ENCODE measurements at places on chromosomes 7 and 10.

DNA sequence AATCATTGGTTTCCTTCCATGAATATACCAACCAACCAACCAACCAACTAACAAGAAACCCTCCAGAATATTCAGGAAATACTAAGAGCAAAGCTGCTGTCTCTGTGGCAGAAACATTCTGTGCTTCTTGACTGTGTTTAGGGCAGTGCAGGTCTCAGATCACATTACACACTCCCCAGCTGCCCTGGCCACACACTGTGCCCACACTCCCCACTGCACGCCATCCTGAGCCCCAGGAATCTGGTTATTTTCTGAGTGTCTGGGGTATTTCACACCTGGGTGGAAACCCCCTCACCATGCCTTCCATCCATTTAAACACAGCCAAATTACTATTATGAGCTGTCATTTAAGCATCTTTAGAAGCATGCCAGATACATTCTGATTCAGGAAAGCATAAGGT is 183.7 kb upstream of the ANK3 start:
- no peak for DNase-seq

DNA sequence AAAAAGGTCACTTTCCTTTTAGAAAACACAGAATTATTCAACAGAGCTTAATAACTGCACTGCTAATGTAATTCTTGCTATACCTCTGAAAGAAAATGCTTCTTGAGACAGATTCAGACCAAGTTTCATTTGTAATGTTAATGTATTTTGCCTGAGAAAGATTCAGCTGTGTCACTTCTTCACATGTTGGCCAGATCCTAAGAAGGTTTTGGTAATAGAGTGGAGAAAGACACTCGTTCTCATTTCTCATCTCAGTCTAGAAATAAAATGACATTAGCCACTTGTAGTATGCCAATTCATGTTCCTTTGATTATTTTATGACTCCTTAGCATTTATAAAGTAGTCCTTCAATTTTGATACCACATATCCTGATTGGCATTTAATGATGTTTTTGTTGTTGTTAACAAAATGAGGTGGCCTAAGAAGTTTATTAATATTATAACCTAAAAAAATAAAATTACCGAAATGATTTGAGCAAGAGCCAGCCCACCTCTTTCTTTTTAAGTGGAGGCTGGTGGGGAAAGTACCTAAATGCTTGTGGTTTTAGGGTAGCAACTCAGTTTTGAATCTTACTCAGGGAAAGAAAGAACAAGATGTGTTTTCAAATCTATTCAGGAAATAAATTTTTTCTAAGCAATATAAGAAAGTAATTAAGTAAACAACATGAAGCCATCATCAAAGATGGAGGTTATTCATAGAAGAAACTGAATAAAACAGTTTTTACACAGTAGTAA is 16.4 kb upstream of the ELAPOR2 start:
- no peak for DNase-seq

GRCh38 chr7:36084485-36085091 is 68.5 kb upstream of the EEPD1 start:
- DNase-seq = no peak

DNA sequence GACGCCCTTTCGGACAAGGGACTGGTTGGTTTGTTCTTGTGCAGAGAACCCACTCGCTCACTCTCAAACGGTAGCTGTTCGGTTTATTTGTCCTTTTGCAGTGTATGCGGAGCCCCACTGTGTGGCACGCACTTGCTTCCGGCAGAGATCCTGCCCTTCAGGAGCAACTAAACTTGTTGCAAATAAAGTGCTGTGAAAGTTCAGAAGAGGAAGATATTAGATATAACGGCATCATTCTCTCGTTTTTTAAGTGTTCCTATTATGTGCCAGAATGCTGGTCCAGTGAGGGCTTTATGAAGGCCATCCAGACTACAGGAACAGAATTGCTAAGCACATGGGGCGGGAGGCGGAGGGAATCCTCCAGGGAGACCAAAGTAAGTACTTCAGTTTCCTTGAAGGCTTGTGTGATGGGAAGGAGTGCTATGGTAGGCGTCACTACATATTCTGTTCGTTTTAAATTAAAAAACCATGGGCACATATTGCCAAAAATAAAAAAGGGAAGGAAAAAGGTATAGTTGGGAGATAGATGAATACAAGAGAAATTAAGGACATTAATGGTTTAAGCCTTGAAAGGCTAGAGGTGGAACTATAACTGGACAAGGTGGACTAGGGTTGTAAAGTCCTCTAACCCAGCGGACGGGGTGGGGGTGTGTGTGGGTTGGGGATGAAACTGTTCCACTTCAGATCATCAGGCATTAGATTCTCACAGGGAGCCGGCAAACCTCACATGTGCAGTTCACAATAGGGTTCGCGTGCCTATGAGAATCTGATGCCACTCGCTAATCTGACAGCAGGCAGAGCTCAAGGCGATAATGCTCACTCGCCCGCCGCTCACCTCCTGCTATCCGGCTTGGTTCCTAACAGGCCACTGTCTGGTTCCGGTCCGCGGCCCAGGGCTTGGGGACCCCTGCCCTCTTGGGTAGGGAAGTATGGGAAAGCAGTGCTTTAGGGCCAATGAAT is 704 bp upstream of the ERLIN1 start:
- no peak for DNase-seq

- DNase-seq = no peak
Measured at GRCh38 chr10:97291357-97292096, 910 bp downstream of the ARHGAP19 start.

DNA sequence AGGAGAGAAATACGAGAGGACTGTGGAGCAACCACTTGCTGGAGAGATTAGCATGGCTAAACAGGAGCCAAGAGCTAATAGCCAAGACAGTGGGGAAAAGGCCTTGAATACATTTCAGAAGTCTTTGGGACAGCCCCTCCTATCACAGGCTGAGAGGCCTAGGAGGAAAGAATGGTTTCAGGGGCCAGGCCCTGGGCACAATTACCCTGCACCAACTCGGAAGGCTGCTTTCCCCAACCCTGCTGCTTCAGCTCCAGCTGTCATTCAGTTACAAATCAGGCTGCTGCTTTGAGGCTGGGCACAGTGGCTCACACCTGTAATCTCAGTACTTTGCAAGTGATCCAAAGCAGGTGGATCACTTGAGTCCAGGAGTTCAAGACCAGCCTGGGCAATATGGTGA is 32.0 kb upstream of the SLC35G1 start:
- DNase-seq = no peak

DNA sequence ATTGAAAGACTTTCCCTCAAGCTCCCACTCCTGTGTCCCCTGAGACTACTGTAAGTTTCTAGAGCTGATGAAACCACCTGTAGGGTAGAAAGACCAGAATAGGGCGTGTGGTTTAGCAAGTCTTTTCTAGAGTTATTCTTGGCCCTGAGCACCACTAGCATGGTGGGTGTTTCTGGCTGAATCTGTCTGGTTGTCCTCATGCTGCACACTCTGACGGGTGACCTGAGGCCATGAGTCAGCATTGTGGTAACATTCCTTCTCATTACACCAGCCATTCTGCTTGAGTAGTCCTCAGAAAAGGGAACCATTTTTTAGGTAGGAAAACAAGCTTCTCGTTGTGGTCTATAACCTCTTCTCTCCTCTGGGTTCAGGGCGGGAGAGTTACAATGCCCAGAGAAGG is 250.3 kb downstream of the SNX13 start:
- no peak for DNase-seq

- DNase-seq = no peak
Measured at GRCh38 chr7:150959739-150960734, 18.1 kb downstream of the KCNH2 start.

- DNase-seq = no peak
Measured at GRCh38 chr10:94010886-94011285, 17.2 kb downstream of the PLCE1 start.

- peak; percentile 26 for DNase-seq
Measured at GRCh38 chr7:152759949-152760853, 649 bp downstream of the ACTR3B start.

- no peak for DNase-seq
Measured at GRCh38 chr7:56023500-56023899, 27.7 kb downstream of the PSPH start.

DNA sequence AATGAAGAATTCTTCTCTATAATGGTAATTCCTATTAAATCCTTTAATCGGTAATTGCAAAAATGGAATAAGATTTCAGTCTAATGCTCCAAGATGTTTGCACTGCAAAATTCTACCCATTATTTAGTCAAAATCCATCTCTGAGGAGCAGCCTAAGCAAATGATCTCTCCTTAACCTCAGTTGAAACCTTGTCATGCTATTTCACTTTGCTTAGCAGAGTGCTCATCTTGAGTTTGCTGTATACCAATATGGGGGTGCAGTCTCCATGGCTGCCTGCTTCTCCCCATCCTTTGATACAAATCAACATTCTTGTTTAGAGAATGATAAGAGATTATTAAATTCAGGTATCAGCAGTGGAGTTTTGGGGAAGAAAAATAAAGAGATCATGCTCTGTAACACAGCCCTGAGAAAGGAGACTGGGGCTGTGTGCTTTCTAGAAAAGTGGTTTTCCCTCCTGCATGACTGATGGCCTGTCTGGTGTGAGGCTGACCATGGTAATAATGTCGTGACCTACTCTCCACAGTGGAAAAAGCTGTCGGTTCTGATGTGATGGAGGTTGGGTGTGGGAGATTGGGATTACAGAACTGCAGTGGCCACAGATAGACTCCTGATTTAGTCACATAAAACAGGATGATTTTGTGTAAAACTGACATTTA is 982.1 kb downstream of the NRG3 start:
- DNase-seq = no peak

GRCh38 chr10:48289501-48290238 is 15.2 kb upstream of the FRMPD2 start:
- no peak for DNase-seq

GRCh38 chr10:18759575-18759974 is 100.3 kb downstream of the ARL5B start:
- no peak for DNase-seq

DNA sequence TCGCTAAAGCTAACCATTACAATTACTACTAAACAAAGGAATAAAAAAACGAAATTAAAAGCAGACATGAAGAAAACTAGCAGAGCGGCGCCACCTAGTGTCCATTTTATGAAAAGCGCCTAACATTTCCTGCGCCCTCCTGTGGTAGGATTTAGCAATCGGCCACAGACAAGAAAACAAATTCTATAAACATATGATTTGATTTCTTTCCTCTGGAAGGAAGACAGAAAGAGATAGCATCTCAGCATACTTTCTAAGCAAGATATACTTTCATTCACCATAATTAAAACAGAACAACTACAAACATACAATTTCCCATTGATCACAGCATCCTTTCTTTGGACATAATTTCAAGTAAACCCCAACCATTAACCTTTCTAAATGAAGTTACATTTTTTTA is 337.7 kb upstream of the NPVF start:
- DNase-seq = peak; percentile 5

DNA sequence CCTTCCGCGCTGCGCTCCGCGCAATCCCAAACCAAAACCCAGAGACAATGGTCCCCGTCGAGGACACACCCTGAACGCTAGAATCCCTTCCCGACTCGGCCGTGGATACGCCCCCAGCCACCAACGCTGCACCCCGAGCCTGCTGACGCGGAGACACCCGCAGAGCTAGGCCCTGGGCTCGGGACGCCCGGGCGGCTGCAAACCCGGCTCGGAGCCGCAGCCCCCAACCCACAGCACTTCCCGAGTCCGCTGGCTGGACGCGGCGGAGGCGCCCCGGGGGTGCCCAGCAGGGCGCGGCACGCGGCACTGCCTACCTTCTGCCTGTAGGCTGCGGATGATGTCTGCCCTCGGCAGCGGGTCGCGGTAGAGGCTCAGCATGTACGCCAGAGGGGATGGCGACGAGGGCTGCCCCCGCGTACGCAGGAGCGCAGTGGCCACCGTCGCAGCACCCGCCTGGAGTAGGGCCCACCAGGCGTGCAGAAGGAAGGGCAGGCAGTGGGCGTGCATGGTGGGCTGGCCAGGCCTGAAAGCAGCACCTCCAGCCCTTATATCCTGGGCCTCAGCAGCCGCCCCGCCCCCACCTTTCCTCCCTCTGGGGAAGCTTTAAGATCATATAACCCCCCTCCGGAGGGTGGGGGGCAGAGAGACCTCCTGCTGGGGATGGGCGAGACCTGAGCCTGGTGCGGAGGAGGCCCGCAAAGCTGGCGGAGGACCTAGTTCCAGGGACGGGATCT is at the start of gene NODAL:
Gene NODAL (minus strand): TSS at position 521 of the 734 bp plus-strand sequence. CDS start 14 bp downstream, at position 507.
- DNase-seq = no peak

GRCh38 chr10:46028584-46029460 is 1.6 kb downstream of the NCOA4 start:
- DNase-seq = no peak

GRCh38 chr10:46268076-46268881 is 18.5 kb upstream of the ANTXRL start:
- DNase-seq = no peak

DNA sequence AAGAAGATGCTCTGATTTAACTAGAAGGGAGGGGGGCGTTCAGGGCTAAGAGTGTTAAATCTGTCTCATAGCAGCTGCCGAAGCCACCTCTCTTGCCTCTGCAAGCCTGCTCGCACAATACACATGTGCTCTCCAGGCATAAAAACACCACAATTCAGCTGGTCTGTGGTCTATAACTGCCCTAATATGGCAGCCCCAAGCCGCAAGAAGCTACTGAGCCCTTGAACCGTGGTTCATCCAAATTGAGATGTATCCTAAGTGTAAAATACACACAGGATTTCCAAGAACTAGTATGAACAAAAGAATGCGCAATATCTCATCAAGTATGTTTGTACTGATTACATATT is 70.8 kb upstream of the FGFR2 start:
- no peak for DNase-seq

- DNase-seq = no peak
Measured at GRCh38 chr10:92502296-92502808, 71.5 kb downstream of the IDE start.

- no peak for DNase-seq
Measured at GRCh38 chr7:140475747-140476333, 3.5 kb downstream of the MKRN1 start.

- no peak for DNase-seq
Measured at GRCh38 chr10:95431900-95432342, 129.2 kb downstream of the SORBS1 start.

GRCh38 chr10:8254350-8254749 is 199.9 kb downstream of the GATA3 start:
- DNase-seq = no peak

DNA sequence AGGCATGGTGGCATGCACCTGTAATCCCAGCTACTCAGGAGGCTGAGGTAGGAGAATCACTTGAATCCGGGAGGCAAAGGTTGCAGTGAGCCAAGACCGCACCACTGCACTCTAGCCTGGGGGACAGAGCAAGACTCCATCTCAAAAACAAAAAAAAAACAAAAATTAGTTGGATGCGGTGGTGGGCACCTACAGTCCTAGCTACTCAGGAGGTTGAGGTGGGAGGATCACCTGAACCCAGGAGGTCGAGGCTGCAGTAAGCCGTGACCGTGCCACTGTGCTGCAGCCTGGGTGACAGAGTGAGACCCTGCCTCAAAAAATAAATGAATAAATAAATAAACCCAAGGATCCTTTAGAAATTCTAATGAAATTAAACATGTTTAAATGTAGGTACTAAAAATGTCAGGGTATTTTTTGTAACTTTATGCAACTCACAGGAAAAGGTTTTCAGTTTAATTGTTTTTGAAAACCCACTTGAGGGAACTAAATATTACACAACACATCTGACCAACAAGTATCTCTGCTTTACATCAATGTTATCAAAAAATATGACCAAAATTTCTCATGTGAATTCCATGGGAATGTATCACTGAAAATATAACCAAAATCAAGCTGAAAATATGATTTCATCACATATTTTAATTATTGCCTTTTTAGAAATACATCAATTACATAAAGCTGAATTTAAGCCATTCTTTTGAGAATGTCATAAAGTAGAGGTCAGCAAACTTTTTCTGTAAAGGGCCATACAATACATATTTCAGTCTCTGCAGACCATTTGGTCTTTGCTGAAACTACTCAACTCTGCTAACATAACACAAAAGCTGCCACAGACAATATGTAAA is 23.9 kb downstream of the UPF2 start:
- DNase-seq = no peak

Measured in GM12892 (cell line).